Effector CD4-positive, alpha-beta T cell (primary cell): ENCODE measurements at places on chromosomes 1 and 21.

- DNase-seq, result no peak
Measured at GRCh38 chr1:67005068-67005467, 48.9 kb downstream of the SLC35D1 start.

GRCh38 chr1:217134857-217135568 is 411.8 kb upstream of the ESRRG start:
- no peak for DNase-seq

DNA sequence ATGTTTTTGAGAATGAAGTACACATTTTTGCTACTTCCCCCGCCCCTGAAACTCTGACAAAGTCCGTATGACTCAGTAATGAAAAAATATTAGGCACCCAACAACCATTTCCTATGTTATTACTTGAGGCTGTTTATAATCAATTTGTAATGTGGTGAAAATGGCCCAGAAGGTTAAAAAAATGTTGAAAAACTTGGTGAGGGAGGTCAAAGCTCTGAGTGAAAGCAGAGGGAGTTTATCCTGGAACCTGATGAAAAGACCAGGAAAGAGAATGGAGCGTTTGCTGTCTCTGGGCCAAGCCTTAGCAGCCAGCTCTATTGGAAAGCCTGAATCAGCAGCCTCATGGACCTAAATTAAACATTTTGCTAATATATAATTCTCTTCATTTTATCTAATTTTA is 367.7 kb upstream of the NEGR1 start:
- DNase-seq, result no peak

GRCh38 chr1:220804202-220804586 is 17.5 kb downstream of the MTARC1 start:
- DNase-seq, result no peak

DNA sequence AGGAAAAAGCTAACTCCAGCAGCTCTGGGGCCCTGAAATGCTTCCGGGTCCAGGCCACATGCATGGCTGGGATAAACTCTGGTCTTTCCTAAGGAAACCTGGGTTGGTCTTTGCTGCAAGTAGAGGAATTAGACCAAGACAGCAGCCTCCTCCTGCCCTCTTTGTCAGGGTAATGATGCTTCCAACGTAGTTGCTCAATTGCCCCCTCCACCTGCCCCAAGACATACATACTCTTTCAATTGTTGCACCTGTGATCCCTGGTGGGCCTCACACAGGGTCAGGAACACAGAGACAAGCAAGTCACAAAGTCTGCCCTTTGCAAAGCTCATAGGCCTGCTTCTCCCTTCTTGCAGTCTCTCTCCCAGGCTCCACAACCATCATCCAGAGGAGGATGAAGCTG is 41.9 kb upstream of the GRIK3 start:
- no peak for DNase-seq

DNA sequence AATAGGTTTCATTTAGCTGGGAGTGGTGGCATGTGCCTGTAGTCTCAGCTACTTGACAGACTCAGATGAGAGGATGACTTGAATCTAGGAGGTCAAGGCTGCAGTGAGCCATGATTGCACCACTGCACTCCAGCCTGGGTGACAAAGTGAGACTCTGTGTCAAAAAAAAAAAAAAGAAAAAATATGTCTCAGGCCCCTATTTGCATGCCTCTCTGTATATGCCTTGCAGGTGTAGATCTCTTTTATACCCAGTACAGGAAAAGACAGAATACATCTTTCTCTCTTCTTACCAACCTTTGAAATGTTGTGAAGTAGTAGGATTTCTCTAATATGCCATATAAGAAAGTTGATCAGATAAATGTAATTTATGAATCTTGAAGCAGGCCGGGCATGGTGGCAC is 6.4 kb downstream of the CNR2 start:
- DNase-seq, result no peak
